ENCODE measurements at places on chromosomes 4 and X.

DNA sequence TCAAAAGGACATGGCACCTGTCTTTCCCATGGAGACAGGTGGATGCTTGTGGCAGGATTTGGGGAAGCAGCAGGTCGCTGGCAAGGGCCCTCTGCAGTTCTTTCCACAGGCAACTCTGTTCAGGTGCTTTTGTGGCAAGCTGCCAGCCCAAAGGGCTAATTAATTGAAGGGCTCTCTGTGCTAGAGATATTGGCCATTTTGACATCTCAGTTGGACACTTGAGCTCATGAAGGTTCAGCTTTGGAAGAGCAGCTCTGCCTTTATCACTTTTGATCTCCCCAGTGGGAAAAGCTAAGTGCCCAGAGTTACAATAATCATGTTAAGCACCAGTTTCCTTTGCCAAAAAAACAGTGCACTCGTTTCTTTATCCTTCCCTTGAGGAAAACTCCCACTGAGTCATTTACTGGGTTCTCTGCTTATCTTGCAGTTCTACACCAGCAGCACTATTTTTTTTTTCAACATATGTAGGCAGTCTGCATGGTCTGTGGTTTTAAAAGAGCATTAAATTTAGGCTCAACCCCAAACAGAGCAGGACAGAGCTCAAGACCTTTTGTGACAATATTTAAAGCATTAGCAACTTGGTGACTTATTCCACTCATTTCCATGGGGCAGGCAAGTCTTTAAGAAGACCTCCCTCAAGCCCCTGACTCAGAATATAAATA is 336.4 kb upstream of the RASGEF1B start:
- DNase-seq, result no peak

DNA sequence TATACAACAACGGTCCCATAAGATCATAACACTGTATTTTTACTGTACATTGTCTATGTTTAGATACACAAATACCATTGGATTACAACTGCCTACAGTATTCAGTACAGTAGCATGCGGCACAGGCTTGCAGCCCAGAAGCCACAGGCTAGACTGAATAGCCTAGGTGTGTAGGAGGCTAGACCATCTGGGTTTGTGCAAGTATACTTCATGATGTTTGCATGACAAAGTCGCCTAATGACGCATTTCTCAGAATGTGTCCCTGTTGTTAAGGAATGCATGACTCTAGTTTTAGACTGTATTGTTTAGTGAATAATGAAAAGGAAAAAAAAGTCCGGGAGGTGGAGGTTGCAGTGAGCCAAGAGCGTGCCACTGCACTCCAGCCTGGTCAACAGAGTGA is 56.5 kb upstream of the C4orf50 start:
- no peak for DNase-seq

- DNase-seq, result no peak
These were observed 31.6 kb upstream of the NAP1L5 start for GRCh38 chr4:88729146-88729760.

DNA sequence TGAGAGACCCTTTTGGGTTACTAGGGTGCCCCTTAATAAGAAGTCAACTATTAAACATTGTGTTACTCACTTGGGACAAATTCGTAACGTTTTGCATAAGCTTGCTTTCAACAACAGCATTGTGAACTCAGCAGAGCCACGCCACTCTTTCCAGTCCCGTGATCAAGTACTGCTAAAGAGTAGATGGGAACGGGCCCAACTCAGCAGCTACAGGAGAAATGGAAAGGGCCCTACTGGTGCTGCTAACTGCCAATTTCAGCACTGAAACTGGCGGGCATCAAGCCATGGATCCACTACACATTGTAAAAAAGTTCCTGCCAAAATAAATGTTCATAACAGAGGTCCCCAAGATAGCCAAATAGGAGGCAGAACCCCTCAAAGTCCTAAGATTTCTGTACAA is 19.0 kb upstream of the DHX15 start:
- no peak for DNase-seq
